ENCODE measurements at places on chromosomes 4 and X. TPM values are rescaled to one million over a fixed set of nuclear protein-coding genes. Genes with fewer than 3 reads are reported as not detected.

The ACSL4 gene
- total RNA-seq = 84.9 TPM

The CLNK gene
- not detected for total RNA-seq

The STPG2 gene
- total RNA-seq = not detected

The PABPC1L2B gene
- not detected for total RNA-seq

The RIPPLY1 gene
- total RNA-seq = not detected

The CCDC110 gene
- total RNA-seq = 0.98 TPM
